ENCODE measurements at places on chromosomes 6 and 20.

DNA sequence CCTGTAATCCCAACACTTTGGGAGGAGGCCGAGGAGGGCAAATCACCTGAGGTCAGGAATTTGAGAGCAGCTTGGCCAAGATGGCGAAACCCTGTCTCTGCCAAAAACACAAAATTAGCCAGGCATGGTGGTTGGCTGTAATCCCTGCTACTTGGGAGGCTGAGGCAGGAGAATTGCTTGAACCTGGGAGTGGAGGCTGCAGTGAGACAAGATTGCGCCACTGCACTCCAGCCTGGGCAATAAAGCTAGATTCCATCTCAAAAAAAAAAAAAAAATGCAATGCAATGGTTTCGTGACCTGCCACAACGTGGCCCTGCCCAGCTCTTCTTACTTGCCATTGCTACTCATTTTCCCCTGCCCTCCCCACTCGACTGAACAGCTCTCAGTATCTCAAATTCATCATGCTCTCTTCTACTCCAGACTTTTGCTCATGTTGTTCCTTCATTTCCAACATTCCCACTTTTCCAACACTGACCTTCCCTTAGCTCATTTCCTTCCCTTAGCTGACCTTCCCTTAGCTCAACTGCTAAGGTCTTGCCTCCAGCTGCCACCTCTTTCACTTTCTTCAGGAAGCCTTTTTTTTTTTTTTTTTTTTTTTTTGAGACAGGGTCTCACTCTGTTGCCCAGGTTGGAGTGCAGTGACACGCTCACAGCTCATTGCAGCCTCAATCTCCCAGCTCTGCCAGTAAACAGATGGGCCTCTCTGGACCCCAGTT, 2.1 kb upstream of the MTHFD1L start:
- no peak for DNase-seq

- no peak for DNase-seq
Measured at GRCh38 chr20:34768096-34768495, 57.4 kb downstream of the NCOA6 start.

- DNase-seq, result no peak
Measured at GRCh38 chr6:2998998-2999617, 586 bp upstream of the NQO2 start.

DNA sequence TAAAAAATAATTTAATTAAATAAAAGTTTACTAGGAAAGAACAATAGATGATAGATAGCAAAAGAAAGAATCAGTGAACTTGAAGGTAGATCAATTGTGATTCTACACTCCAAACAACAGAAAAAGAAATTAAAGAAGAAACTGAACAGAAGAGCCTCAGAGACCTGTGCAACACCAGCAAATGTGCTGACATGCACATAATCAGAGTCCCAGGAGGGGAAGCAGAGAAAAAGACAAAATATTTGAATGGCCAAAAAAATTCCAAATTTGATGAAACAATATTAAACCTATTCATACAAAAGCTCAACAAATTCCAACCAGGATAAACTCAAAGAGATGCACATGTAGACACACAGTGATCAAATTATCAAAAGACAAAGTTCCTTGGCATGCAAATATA, 267.5 kb upstream of the OPRM1 start:
- DNase-seq, result no peak

- DNase-seq, result no peak
Measured at GRCh38 chr6:77463861-77464494, 687 bp upstream of the HTR1B start.

DNA sequence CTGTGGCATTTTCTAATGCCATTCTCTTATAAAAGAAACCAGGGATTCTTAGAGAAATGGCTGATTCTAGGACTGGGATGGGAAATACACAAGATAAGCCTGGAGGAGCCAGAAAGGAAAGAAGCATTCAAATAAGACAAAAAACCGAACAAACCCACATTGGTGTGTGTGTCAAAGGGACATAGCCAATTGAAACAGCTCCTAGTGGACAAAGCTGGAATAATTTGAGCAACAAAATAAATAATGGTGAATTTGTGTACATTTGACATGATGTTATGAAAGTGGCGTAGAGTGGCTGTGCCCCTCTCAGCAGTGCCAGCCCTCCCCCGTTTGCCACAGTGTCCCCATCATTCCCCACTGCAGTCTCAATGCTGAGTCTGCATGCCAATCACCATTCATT, 55.5 kb downstream of the B3GAT2 start:
- DNase-seq, result no peak

GRCh38 chr20:11833825-11834224, 83.9 kb upstream of the BTBD3 start:
- no peak for DNase-seq

- no peak for DNase-seq
Measured at GRCh38 chr6:18350271-18350670, 36.9 kb upstream of the RNF144B start.

DNA sequence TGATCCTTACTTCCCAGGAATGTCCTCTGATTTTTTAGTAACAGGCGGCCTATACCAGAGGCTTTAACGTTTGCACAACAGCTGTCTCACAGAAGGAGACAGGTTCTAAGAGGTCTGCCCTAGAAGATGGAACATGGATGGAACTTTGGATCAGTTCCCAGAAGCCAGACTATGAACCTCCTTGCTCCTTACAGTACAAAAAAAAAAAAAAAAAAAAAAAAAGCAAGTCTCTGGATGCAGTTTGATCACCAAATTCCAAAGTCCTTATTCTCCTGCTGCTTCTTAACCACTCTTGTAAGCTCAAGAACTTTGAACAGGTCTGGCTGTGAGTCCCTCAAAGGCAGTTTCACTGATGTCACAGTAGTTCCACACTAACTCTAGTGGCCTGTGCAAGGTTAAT, 2.0 kb upstream of the TRMT11 start:
- DNase-seq, result no peak

- DNase-seq, result no peak
Measured at GRCh38 chr20:41782255-41782654, 164.1 kb upstream of the CHD6 start.

DNA sequence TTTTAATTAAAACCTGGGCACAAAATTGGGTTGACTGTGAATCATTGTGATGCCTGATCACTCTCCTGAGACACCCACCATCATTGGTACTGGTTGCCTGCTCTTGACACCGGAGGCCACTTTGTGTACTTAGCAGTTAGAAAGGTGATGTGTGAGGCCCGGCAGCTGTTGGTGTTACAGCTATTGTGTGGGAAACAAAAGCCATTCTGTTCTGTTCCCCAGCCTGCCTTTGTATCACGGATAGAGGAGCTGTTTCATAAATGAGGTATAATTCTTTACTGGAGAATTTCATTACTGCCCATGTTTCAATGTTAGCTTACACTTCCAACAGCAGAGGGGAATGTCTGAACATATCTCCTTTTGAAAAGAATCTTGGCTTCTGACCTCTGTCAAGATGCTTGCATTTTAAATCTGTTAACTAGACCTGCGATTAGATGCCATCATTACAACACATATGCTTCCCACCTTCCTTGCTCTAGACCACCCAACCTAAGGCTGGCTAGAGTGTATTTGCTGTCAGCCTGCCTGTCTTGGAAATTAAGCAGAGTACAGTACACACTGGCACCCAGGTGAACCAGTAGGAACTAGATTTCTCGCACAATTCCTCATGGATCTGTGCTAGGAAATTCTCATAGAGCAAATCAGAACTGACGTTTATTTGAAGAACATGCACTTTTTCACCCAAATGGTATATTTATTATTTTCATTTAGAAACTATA, 142.4 kb upstream of the INSM1 start:
- DNase-seq, result no peak

DNA sequence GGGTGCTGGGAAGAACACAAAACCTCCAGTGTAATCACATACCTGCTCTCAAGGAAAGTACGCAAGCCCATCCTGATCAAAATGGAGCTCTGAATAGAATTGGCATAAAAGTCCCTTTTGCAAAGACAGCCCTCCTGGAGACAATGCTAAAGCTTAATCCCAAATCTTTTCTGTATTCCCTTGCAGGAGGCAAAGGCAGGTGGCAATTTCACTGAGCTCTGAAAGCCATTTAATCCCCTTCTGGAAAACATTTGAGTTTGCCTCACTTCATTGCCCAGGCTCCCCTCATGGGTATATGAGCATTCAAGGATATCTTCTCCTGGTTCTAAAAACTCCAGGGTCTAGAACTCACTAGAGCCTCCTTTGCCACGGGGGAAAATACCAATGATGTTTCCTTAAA, 310.2 kb upstream of the CNR1 start:
- no peak for DNase-seq

DNA sequence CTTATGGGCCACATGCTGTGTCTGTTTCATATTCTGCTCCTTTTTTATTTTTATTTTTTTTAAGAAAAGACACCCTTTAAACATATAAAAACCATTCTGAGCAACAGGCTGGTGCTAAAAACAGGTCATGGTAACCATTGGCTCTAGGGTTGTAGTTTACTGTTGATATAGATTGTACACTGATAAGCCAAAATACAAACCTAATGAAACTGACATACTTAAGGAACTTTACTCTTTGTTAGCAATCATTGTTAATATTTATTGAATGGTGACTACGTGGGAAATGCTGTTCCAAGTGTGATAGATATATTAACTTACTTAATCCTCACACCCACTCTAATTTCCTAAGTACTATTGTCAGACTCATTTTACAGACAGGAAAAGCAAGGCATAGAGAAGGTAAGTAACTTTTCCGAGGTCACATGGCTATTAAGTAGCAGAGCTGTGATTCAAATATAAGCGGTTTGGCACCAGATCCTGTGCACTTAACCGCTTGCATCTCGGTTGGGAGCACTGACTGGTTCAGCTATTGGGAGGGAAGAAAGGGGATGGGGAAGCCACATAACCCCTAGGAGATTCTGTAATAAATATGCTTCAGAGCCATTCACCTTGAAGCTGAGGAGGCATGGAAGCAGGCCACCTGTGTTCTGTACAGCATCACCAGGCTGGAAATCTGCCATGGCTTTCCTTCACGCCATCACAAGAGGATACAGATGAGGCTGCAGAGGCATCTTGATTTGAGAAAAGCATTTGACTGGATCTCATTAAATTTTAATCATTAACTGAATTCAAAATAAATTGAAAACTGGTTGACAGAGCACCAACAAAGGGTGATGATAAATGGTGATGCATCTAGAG, 4.9 kb downstream of the TRAF3IP2 start:
- no peak for DNase-seq

DNA sequence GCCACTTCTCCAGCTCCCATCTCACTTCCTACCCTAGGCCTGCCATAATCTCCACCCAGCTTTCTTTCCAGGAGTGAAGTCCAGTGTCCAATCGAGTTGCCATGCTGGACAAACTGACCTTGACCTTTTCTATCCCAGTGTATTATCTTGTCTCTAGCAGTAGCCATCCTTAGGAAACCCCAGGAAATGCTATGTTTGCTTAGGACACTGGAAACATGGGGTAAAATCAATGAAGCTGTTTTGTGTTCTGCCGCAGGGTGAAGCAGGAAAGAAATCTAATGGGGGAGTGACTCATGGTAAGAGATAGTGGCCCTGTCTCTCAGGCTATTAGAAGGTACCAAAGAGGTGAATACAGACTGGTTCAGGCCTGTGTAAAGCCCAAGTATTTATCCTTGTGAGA, 1110.1 kb upstream of the FLRT3 start:
- DNase-seq, result no peak

DNA sequence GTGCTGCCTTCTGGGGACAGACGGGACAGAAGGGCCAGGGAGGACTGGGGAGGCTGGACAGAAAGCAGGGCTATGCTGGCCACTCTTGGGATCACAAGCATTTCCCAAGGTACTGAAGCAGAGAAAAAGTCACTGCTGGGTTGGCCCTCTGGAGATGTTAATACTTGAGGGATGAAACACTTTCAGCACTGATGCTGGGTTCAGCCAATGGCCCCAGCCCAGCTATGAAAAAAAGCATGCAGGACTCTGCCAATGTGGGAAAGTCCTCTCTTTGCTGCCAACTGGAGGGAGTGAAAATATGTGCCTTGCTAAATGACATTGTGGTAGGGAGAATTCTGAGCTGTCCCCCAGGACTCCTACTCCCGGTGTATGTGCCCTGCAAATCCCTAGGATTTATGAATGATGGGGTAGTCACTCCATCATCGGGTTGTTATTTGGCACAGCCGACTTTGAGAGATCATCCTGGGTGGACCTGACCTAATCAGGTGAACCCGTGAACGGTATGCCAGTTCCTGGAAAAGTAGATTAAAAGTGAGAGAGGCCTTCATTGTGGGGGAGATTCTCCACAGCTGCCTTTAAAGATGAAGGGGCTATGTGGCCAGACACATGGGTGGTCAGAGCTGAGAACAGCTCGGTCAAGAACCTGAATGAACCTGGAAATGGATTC, 119.9 kb upstream of the TRAF3IP2 start:
- no peak for DNase-seq

DNA sequence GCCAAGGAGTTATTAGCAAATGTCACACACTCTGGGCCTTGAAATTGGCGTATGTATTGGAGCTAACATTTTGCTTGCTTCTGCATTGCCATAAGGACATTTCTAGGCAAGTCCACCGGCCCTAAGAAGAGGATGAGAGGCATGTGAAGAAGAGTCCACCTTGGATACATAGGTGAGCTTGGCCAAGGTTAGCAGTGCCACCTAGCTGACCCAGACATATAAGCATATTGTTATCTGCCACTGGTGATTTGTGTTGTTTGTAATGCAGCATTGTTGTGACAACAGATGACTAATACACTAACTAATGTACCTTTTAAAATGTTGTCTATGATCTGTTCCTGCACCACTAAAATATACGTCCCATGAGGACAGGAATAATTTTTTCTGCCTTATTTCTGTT, 24.8 kb upstream of the HLA-DQA2 start:
- DNase-seq, result no peak

GRCh38 chr20:32316667-32317066, 39.2 kb downstream of the KIF3B start:
- no peak for DNase-seq

DNA sequence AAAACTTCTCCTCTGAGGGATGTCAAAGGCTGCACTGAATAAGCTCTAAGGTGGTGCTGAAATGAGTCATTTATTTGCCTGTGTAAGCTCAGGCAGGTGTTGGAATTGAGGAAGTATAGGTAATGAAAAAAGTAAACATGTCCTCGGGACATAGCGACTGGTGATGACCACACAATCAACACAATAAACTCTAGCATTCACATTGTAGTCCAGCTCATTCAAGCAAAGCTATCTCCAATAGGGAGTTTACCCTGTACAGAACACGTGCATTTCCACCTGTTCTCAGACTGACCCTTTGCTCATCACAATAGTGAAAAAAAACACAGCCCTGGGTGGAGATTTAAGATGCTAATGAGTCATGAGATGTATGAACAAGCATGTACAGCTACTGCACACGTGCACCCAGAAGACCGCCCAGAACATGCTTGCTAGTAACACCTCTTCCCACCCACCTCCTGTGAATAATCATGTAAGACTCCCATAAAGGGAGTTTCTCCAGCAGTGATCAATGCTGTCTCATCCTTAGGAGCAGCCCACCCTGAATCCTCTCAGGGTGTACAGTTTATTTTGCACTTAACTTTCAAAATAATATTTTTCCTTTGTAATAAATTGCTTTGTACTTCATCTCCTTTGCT, 33.0 kb upstream of the POU5F1 start:
- no peak for DNase-seq
